Natural killer cell (primary cell): ENCODE measurements at places on chromosomes 5 and 9. TPM values are rescaled to one million over a fixed set of nuclear protein-coding genes. Genes with fewer than 3 reads are reported as not detected.

GRCh38 chr9:89323390-89323789 is 5.1 kb downstream of the SECISBP2 start:
- no peak for DNase-seq

- no peak for DNase-seq
These were observed 385.9 kb downstream of the RASEF start for GRCh38 chr9:82677086-82677485.

- DNase-seq, result no peak
These were observed 1.9 kb upstream of the UBE2QL1 start for GRCh38 chr5:6446626-6447309.

DNA sequence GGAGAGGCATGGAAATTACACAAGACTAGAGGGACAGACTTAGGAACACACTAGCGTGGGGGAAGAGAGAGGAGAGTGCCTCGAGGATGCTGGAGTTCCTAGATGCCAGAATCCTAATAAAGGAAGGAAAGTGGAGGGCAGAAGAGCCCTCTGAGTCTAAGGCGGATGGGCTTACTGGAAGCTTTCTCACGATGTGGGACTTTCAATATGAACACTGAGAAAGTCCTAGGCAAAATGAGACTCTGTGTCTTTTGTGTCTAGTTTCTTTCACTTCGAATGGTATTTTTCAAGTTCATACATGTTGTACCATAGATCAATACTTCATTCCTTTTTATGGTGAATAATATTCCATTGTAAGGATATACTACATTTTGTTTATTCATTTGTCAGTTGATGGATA is 239.4 kb downstream of the NSG2 start:
- no peak for DNase-seq

DNA sequence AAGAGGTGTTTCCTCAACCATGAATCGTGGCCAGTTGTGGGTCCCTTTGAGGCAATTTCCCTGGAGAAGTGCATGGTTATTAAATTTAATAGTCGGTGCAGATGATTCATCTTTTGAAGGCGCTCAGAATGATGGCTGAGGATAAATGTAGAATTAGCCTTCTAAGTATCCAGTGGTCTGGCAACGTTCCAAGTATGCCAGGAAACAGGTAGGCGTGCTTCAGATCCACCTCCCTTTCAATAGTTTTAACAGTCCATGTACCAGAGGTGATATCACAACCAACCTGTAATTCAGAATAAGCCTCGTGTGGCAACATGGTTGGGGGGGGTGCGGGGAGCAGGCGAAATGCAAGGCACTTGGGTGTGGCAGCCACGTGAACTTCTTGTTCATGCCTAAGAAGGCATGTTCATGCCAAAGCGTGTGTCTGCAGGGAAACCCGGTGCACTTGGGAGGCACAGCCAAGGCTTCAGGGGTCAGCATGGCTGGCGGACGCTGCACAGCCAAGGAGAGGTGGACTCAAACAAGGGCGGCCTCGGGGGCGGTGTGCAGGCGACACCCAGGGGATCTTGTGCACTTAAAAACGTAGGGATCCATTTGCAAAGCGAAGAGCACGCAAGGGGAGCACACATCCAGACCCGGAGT is 5.2 kb upstream of the NKD2 start:
- no peak for DNase-seq

The SH2D3C gene
- total RNA-seq, result 86.8 TPM

GRCh38 chr5:85052826-85053225 is 668.1 kb upstream of the EDIL3 start:
- DNase-seq, result no peak

GRCh38 chr5:141565826-141566570 is 52.8 kb downstream of the DIAPH1 start:
- DNase-seq, result no peak

GRCh38 chr9:105143136-105143430 is 101.4 kb upstream of the SLC44A1 start:
- no peak for DNase-seq

DNA sequence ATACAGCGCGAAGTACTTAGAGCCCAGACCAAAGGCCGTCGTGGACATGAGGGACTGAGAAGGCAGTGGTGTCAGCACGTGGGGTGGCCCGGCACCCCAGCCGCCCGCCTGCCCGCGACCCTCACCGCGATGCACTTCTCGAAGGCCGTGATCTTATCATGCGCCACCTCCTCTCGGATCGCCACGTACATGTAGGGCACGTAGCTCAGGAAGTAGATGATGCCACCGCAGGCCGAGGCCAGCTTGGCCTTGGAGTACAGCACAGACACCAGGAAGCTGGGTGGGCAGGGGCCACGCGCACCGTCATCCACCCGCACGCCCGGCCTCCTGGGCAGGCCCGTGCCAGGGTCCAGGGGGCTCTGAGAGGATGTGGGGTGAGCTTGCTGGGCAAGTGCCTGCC is 11.0 kb downstream of the ABCA2 start:
- DNase-seq, result no peak

The RASGEF1C gene
- not detected for total RNA-seq

- no peak for DNase-seq
These were observed 1309.2 kb upstream of the C9orf72 start for GRCh38 chr9:28882529-28882928.

DNA sequence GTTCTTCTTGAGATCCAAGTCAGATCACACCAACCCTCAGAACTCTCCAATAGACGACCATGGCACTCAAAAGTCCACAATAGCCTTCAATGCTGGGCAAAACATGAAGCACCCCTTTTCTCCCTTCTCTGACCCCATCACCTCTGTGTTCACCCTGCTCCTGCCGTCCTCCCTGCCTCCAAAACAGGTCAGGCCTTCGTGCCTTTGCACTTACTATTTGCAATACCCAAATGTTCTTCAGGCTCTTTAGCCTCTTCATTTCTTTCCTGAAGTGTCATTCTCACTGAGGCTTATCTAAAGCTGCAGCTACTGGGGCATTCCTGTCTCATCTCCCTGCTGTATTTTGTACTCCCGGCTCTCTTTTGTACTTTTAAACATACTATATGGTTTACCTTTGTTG is 2.0 kb upstream of the ROPN1L start:
- DNase-seq, result no peak
